HS-27A (cell line): ENCODE measurements at places on chromosomes 5 and 9.

DNA sequence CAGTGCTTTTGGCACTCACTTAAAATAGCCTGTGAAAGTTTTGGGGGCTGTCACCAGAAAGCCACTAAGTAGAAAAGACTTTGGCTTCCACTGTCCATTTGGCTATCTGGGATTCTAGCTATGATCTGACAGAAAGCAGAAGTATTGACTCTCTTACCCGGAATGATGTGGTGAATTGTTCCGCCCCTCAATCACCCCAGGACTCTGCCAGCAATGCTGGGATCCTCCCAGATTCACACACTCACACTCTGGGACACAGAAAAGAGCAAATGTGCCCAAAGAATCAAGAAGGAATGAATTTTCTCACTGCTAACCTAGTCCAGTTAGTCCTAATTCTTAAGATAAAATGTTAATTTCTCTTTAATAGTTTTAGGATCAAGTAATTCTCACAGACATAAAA, 576.9 kb downstream of the BNC2 start:
- DNase-seq, result no peak

DNA sequence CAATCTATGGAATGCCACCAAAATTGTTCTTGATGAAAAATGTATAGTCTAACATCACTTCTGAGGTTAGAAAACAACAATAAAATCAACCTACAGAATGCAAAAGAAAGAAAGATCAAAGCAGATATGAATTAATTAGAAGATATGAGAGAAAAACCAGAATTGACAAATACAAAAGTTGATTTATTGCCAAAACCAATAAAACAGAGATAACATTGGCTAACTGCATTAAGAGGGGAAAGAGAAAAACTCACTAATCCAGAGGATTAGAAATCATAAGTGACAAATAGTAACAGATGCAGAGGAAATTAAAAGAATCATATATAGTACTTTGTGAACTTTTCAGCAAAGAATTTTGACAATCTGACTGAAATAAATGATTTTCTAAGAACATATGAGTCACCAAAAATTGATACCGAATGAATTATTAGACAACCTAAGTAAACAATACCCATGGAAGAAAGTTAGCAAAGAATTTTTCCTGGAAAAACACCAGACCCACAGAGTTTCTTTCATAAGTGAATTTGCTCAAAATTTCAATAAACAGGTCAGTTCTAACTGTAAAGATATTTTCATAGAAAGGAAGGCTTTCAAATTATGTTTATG, 167.7 kb downstream of the AOPEP start:
- DNase-seq, result no peak

DNA sequence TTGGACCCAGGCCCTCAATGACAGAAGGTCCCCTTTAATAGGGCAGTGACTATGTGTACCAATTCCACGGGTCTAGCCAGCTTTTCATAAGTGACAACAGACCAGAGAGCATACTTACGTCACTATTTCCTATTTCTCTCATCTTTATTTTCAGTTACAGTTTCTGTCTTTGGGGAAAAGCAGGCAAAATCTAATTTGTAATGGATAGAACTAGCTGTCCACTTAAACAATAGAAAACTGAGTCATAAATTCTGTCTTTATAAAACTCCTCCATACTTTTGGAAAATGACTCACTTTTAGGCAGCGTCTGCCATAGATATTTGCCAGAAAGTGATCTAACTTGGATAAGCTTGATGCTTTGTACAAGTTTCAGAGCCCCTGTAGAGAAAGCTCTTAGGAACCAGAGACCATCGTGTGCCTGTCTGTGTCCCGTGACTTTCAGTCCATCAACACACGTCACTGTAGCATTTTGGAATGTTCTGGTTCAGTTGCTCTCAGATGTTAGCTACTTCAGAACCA, 101.9 kb downstream of the F2RL2 start:
- DNase-seq, result no peak

- no peak for DNase-seq
Measured at GRCh38 chr5:39167141-39167971, 52.0 kb downstream of the FYB1 start.

DNA sequence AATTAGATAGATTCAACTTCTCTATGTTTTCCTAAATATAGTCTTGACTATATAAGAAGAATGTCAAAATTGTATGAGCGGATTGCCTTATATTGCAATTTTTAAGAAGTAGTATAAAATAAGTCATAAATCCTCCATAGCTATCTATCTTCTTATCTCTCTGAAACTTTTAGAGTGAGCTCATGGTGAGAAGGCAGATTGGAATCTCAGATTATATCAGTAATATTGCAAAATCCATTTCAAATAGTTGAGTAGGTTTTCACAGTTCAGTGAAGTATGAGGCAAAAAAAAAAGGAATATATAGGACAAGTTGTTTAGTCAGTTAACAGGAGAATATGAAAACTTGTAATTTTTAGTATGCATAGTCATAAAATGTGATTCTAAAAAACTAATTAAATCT, 156.4 kb downstream of the FAM174A start:
- DNase-seq, result no peak

DNA sequence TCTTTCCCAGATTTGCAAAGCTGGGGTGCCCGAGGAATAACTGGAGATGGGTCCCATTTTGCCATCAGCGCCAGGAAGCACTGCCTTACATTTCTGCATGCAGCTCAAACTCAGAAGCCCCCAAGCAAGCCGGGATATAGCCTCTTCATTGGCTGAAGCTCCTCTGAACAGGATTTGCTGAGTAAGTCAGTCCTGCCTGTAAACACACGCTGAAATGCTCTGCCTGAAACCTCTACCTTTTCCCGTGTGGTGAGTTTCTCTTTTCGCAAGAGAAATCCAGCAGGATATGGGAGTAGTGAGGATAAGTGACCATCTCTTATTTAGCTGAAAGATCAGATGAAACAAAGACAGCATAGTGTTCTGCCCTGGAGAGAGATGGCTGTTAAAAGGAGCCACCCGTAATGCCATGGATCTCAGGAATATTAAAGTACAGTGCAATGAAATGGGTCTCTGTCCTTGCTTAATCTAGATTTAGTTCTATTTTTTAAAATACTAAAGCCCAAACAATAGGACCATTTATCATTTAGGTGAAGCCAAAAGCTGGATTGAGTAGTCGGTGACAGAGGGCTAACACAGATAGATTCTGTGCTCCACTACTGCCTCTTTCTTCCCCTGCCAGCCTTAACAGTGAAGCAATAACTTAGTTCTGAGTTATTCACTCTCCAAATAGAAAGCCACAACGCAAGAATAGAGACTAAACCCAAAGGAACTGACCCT, 177.5 kb upstream of the PPP2R2B start:
- DNase-seq, result no peak

DNA sequence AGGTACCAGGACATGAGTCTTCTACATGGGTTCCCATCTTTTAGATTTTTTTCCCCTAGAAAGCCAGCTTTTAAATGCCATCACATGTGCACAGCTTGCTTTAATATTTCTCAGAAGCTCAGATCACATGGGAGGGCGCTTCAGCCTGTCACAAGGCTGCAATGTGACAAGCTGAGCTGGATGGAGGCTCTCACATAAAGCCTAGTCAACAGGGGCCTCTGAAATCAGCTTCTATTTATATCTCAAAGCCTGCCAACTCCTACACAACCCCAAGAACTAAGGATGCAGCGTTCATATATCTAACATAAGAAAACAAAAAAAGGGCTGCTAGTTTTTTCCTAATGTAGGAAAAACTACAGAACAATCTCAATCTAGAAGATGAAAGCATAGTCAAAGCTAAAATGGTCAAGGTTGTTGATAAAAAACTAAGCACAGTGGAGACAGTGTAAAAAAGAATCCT, 2.3 kb downstream of the ZFAND5 start:
- no peak for DNase-seq

GRCh38 chr5:99320436-99320835, 391.6 kb upstream of the CHD1 start:
- DNase-seq, result no peak

GRCh38 chr9:13715430-13715829, 435.9 kb upstream of the MPDZ start:
- DNase-seq, result no peak

- DNase-seq, result no peak
Measured at GRCh38 chr5:5298841-5299541, 123.5 kb upstream of the ICE1 start.

GRCh38 chr5:144191998-144192397, 21.3 kb downstream of the KCTD16 start:
- DNase-seq, result no peak

DNA sequence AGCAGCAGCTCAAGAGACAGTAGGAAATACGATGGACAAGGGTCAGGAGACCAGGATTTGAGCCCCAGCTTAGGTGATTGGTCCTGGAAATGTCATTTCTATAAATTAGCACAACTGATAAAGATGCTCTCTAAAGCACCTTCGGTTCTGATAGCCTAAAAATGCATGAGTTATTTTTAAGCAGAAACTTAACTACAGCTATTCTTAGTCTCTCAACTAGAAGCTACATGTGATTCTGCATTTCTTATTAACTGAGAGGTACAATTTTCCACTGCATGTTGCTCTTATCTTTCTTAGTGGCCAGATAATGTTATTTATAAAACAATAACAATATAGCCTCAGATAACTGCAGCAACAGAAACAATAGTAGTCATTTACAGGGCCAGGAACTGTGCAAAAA, 136.4 kb downstream of the GRIA1 start:
- no peak for DNase-seq

DNA sequence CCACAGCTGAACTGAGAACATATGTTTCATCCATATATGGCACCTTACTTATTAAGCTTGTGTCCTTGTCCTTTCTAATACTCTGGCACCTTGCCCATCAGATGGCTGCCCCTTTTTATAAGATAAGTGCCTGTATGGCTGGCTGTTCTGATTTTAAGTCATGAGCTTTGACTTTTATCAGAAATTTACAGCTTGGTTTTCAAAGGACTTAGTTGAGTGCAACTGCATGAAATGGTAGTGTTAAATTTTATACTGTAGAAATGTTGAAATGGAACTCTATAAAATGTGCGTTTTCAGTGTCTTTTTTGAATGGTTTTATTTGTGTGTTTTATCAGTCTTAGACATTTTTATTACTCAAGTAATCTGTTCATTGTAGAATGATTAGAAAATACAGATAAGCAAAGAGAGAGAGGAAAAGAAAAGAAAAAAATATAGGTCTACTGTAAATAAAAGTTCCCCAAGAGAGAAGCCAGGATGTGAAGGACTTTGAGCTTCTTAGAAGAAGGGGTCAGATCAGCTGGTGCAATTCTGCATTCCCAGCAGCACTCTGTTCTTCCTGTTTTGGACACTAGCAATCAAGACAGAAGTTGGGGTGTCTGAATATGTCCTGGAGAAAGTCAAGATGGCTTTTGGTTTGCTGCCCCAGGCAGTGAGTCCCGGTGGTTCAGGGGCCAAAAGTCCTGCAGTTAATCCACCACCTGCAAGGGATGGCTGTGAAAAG, 38.9 kb downstream of the ARHGAP26 start:
- DNase-seq, result no peak

DNA sequence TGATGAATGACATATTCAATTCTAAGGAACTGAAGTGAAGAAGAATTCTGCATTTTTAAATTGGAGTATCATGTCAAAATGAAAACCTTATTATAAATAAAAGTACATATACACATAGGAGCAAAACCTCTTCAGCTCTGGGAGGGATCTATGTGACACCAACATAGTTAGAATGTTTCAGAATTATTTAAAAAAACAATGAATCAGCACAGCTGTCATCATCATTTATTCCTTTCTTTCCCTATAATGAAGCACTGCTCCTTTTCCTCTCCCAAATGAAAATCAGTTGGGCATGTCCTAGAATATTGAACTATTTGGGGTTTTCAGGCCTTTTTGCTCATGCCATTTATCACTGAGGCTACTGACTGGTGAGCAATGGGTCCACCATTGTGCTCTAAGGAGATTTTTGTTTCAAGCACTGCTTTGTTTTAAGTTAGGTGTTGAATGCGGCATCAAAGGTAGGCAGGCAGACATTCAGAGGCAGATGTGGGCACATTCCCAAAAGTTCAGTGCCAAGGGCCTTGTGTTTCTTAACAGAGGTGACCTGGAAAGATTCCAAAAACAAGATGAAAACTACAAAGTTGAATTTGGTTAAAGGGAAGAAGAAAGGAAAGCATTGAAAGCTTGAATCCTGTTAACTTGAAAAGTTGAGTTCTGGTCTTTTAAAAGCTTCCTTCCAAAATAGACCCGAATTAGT, 126.4 kb upstream of the ADAMTSL1 start:
- no peak for DNase-seq

DNA sequence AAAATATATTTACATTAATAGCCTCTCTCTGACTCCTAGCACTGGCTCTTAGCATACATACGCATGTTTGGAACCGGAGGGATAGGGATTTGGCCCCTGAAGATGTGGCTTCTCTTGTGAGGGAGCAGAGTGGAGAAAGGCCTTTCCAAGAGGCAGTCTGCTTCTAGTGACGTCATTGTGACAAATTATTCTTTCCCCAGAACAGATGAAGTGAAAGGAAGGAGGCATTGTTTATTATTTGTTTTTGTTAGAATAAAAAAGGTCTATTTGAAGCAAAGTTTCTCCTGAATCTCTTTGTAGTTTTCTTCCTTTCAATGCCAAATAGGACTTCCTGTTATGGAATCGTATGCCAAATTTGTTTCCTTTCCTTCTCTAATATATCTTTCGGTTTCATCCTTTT, 361.6 kb downstream of the ICE1 start:
- DNase-seq, result no peak

DNA sequence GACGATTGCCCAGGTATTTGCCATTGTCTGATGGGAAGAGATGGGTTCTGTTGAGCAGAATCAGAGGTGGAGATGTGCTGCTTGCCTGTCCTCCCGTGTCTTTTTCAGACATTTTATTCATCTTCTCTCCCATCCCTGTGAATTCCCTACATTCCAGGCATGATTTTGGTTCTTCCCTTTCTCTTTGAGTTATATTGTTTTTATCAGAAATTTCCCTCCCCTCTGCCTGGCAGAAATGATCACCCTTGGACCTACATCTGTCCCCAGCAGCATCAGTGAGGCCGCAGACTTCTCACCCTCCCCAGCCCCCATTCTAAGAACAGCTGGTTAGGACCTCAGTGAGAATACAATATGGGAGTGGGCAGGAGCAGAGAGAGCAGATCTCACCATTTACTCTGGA, 640.2 kb downstream of the CCDC171 start:
- no peak for DNase-seq

DNA sequence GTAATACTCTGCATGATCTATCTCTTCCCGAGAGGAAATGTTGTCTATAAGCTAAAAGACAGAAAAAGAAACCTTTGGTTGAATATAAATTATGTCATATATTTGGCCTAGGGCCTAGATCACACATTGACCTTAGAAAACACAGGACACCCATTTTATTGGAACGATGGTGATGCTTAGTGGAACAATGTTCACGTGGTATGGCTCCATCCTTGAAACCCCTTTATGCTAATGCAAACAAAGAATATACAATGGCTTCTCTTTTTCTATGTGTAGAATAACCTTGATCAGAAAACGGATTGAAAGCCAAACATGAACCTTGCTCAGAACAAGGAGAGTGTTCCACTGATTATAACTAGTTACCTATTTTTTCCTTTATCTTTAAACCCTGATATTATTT, 24.5 kb downstream of the MRPS27 start:
- no peak for DNase-seq

DNA sequence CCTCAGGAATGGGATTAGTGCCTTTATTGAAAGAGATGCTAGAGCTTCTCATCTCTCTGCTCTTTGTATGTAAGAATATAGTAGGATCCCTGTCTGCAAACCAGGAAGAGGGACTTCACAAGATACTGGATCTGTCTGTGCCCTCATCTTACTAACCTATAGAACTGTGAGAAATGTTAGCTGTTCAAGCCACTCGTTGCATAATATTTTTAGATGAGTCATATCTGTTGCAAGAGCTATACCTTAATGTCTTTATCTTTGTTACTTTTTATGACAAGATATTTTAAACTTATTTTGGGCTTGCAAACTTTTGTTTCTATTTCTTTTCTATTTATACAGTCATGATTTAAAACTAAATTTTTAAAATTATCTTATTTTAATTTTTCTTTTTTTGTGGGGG, 1296.8 kb upstream of the CDH6 start:
- DNase-seq, result no peak
